ENCODE measurements at places on chromosomes 1 and 21. TPM values are rescaled to one million over a fixed set of nuclear protein-coding genes. Genes with fewer than 3 reads are reported as not detected.

- peaks cover 3% of the 10 kb centered on the region for H3K36me3 ChIP-seq
- H3K4me3 ChIP-seq: peak overlapping the region; percentile 94
- peaks cover 4% of the 10 kb centered on the region for H3K4me1 ChIP-seq
- H3K27me3 ChIP-seq: no peaks in the 10 kb centered on the region
These were observed 413 bp upstream of the C1orf232 start for GRCh38 chr1:26169198-26169554.

DNA sequence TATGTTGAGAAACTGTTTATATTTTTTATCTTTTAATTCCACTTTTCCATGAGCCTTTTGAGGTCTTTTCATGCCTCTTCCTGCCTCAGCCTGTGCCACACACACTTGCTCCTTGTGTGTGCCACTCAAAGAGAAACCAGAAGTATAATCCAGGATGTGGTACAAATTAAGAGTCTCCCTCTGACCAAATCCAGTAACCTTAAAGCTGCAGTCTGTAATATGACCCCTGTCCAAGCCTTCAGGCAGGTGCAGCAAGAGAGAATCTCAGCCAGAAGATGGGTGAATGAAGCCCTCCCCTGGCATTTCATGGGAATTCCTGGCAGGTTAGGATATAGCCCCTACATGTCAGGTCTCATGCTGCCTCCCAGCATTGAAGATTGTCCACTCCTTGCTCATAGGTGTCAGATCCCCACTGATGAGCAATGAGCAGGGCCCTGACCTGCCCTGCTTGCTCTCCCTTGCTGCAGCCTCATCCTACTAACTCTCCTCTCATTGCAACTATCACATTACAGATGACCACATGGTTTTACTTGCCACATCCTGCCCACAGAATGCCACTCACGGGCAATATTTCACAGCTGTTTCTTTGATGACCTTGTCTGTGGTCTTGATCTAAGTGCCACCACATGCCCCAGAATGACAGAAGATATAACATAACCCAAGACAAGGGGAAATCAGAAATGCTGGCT lies 169.3 kb downstream of the SEC16B start:
- H3K4me1 ChIP-seq: no peaks in the 10 kb centered on the region
- no peaks in the 10 kb centered on the region for H3K36me3 ChIP-seq
- no peak overlapping the region for H3K4me3 ChIP-seq
- H3K27me3 ChIP-seq: peaks cover 4% of the 10 kb centered on the region
- H3K27ac ChIP-seq: no peak overlapping the region

DNA sequence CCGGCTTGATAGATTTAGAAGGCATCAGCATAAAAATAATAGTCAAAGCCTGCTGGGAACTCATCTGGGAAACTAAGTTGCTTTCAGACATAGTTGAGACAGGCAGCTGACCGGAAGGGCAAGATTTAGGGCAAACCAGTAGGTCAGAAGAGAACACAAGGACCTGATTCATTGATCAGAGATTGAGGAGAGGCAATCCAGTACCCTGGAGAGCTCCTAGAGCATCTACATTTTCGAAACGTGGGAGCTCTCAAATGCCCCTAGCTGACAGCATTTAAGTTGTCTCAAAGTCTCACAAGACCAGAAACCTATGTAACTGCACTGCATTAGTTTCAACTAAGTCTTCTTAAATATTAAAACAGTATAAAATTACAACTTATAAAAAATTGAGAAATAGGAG lies 22.9 kb upstream of the MTF2 start:
- no peak overlapping the region for H3K4me3 ChIP-seq
- peak; percentile 29 for DNase-seq
- H3K4me1 ChIP-seq: no peaks in the 10 kb centered on the region
- no peak overlapping the region for H3K27ac ChIP-seq
- no peaks in the 10 kb centered on the region for H3K27me3 ChIP-seq

Gene PTCH2
- polyA plus RNA-seq: 0.23 TPM

DNA sequence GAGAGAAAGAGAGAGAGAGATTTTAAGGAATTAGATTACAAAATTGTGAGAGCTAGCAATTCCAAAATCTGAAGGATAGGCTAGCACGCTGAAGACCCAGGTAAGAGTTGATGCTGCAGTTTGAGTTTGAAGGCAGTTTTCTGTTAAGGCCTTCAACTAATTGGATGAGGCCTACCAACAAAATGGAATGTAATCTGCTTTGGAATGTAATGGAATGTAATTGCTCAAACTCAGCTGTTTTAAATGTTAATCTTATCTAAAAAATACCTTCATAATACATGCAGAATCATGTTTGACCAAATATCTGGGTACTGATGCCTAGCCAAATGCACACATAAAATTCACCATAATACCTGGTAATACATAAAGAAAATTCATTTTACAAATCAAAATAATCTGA lies 976.1 kb downstream of the LTN1 start:
- H3K27me3 ChIP-seq: no peaks in the 10 kb centered on the region
- H3K27ac ChIP-seq: no peak overlapping the region
- no peaks in the 10 kb centered on the region for H3K4me1 ChIP-seq
- H3K4me3 ChIP-seq: no peak overlapping the region
- no peak for DNase-seq

Gene RRP1
- 14.0 TPM for polyA plus RNA-seq

- H3K27me3 ChIP-seq: peaks cover 6% of the 10 kb centered on the region
- no peaks in the 10 kb centered on the region for H3K4me1 ChIP-seq
- no peak for DNase-seq
- H3K27ac ChIP-seq: no peak overlapping the region
These were observed 96.5 kb downstream of the PPIAL4G start for GRCh38 chr1:148386617-148387016.

- H3K4me1 ChIP-seq: no peaks in the 10 kb centered on the region
- DNase-seq: no peak
- peaks cover 2% of the 10 kb centered on the region for H3K27me3 ChIP-seq
- H3K27ac ChIP-seq: no peak overlapping the region
These were observed 46.5 kb downstream of the NENF start for GRCh38 chr1:212479188-212479587.

Data from fibroblast of lung (primary cell).